RWPE2 (cell line): ENCODE measurements at places on chromosomes 11 and 22.
A peak's percentile ranks its signal among the peaks of the same experiment; 100 is the strongest.

DNA sequence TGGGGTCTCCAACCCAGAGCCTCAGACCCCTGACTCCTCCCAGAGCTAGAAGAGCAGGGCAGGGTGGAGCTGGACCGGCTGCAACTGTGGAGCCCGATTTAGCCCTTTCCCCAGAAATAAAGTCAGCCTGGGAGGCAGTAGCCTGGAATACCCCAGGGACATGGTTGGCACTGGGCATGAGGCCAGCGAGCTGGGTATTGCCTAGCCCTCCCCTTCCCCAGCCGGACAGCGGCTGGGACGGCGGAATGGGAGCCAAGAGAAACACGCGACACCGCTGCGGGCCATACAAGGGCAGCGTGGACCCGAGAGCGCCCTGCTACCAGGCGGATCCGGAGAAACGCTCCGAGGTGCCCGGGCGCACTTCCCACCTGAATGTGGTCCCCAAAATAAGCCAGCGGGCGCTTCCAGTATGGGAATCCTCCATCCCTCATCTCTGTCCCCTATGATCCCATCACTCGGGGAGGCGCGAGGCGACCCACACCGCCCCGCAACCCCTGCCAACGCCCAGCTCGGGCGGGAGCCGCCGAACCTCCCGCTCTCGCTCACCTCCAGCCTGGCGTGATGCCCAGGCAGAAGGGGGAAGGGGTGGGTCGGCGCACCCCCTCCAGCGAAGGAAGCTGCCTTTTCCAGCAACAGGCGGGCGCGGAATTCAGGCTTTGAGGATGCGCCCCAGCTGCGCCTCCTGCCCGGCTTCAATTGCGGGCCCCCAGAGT, 758 bp downstream of the MCAM start:
- H3K4me3 ChIP-seq: peak overlapping the region; percentile 46
- peaks cover 13% of the 10 kb centered on the region for H3K4me1 ChIP-seq
- no peak for DNase-seq
- peak overlapping the region; percentile 14 for H3K27ac ChIP-seq
- H3K36me3 ChIP-seq: peaks cover 3% of the 10 kb centered on the region; the same call in 1 of the 2 replicates

- H3K27ac ChIP-seq: peak overlapping the region; percentile 38
- H3K4me1 ChIP-seq: peaks cover 20% of the 10 kb centered on the region
- H3K27me3 ChIP-seq: no peaks in the 10 kb centered on the region
- H3K4me3 ChIP-seq: peak overlapping the region; percentile 5
Observed at GRCh38 chr11:102279641-102280170, 37.6 kb upstream of the BIRC3 start.

GRCh38 chr22:35023692-35024363, 42.1 kb upstream of the ISX start:
- H3K27ac ChIP-seq: no peak overlapping the region
- H3K36me3 ChIP-seq: no peaks in the 10 kb centered on the region
- H3K4me1 ChIP-seq: no peaks in the 10 kb centered on the region
- H3K27me3 ChIP-seq: no peaks in the 10 kb centered on the region

DNA sequence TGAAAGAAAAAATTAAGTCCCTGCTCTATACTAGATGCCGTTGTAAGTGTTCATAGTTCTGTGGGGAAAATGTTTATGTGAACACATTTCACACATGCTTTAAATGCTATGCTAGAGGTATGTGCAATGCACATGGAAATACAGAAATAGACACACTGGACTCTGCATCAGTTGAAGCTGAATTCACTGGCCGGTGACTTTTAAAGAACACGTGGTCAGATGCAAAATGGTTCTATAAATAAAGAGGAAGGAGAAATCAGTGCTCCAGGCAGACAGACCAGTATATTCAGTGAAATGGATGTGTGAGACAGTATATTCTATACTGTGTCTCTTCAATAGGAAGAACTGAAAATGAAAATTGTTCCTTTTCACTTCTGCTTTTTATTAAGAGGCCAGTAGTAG, 29.9 kb downstream of the TRPC6 start:
- no peaks in the 10 kb centered on the region for H3K4me1 ChIP-seq
- H3K27me3 ChIP-seq: no peaks in the 10 kb centered on the region
- no peak overlapping the region for H3K4me3 ChIP-seq
- no peak overlapping the region for H3K27ac ChIP-seq

- no peaks in the 10 kb centered on the region for H3K36me3 ChIP-seq
- H3K27ac ChIP-seq: no peak overlapping the region
- H3K4me1 ChIP-seq: peaks cover 6% of the 10 kb centered on the region
- H3K4me3 ChIP-seq: peak overlapping the region; percentile 82
Observed at GRCh38 chr11:100686476-100687053, 523 bp upstream of the ARHGAP42 start.

DNA sequence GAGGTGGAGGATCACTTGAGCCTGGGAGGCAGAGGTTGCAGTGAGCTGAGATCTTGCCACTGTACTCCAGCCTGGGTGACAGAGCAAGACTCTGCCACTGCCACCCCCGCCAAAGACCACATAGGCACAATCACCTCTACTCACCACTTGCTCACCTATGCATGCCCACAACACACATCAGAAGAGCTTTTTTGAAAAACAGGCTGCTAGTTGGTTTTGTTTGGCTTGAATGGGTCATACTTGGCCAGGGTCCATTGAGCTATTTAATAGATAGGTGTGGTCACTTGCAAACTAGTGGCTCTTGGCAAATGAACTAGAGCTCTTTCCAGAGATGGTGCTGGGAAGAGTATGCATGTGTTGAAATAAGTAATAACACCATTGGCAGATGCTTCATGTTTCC, 80.1 kb downstream of the EMSY start:
- DNase-seq: no peak
- H3K27ac ChIP-seq: no peak overlapping the region
- peaks cover 16% of the 10 kb centered on the region for H3K4me1 ChIP-seq
- peaks cover 62% of the 10 kb centered on the region for H3K36me3 ChIP-seq
- H3K4me3 ChIP-seq: no peak overlapping the region
- no peaks in the 10 kb centered on the region for H3K27me3 ChIP-seq

DNA sequence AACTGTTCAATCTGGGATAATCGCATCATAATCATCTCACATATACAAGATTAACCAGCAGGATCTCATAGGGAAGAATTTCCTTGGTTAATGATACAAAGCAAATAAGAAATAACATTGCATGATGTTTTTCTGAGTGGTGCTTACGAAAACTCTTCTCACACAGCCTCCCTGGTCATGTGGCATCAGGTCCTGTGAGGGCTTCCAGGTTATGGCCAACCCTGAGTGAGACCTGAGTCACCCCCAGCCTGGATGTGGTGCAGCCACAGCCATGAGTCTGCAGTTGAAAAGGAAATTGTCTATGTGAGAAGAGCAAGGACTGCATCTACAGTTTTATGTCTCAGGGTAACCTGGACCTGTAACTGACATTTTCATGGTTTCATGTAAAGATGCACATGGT, 90.5 kb upstream of the XKR3 start:
- H3K4me3 ChIP-seq: no peak overlapping the region
- no peaks in the 10 kb centered on the region for H3K4me1 ChIP-seq
- H3K36me3 ChIP-seq: no peaks in the 10 kb centered on the region
